ENCODE measurements at places on chromosomes 4 and X. TPM values are rescaled to one million over a fixed set of nuclear protein-coding genes. Genes with fewer than 3 reads are reported as not detected.

FAM156B gene
- total RNA-seq = 10.4 TPM

SLC10A4 gene
- 0.30 TPM for total RNA-seq

JADE3 gene
- total RNA-seq = 12.0 TPM

FUNDC2 gene
- 35.1 TPM for total RNA-seq

VCX3B gene
- not detected for total RNA-seq

SSX2 gene
- not detected for total RNA-seq

CSN1S1 gene
- total RNA-seq = 0.32 TPM

VGLL1 gene
- total RNA-seq = not detected

TREX2 gene
- total RNA-seq = 0.91 TPM

TIGD2 gene
- 2.9 TPM for total RNA-seq

HELT gene
- total RNA-seq = not detected

SMAD1 gene
- 93.5 TPM for total RNA-seq

IL13RA2 gene
- 0.91 TPM for total RNA-seq

CTAG2 gene
- not detected for total RNA-seq

NDNF gene
- total RNA-seq = not detected

NLRP2B gene
- under 0.01 TPM for total RNA-seq

GNRHR gene
- not detected for total RNA-seq

SSX4B gene
- not detected for total RNA-seq

SASH3 gene
- not detected for total RNA-seq

ATP8A1 gene
- 11.7 TPM for total RNA-seq

All from epithelial cell of umbilical artery (primary cell).